Endodermal cell (in vitro differentiated cells): ENCODE measurements at places on chromosomes 4 and X.

DNA sequence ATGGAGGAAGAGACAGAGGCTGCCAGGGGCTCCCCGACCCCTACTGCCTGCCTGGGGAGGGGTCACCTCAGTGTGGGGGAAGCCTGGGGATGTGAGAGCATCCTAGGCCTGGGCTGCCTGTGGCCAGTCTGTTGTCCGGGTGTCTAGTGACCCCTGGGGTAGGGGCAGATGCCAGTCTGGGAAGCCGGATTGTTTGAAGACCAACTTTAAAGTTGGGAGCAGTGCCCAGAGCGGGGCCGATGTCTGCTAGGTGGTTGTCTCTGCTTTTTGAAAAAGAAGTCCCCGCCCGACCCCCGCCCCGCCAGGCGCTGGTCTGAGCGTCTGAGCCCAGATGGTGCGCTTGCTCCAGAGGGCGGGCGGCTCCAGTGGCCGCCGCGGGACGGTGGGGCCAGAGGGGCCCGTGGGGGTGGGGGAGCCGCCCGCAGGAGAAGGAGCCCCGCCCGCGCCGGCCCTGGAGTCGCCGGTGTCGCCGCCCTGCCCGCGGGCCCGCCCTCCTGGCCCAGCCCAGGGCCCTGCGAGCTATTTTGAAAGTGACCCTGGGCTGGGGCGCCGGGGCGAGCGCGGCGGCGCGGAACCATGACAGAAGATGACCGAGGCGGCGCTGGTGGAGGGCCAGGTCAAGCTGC, at the start of gene DOK7:
DOK7 (plus strand) TSS at position 517 of the 626 bp plus-strand sequence; CDS start at position 587, 70 bp downstream.
- peak; percentile 81 for DNase-seq
- H3K36me3 ChIP-seq, result no peaks in the 10 kb centered on the region
- peaks cover 33% of the 10 kb centered on the region for H3K27me3 ChIP-seq
- H3K4me3 ChIP-seq, result no peak within 1 kb of the TSS
- no peak within 1 kb of the TSS for H3K27ac ChIP-seq

- no peaks in the 10 kb centered on the region for H3K36me3 ChIP-seq
- peak; percentile 91 for DNase-seq
- H3K4me3 ChIP-seq, result no peak overlapping the region
- no peaks in the 10 kb centered on the region for H3K4me1 ChIP-seq
Measured at GRCh38 chr4:6688879-6689505, 4.7 kb upstream of the S100P start.

DNA sequence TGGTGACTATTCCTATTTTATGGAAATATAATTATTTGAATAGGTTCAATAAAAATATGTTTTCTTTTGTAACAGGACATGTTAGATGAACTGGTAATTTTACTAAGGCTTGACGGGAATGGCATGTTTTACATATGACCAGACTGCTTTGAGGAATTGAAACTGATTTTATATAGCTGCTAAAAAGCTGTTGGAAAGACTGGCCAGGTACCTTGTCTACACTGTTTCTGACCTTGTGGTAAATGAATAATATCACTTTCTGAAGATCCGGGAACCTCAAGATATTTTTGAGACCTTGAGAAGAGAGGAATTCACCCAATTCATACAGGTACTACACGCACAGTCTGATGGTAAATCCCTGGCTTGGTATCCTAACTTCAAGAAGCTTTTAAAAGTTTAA, 42.1 kb upstream of the USP46 start:
- no peak for DNase-seq
- H3K4me3 ChIP-seq, result no peak overlapping the region
- no peaks in the 10 kb centered on the region for H3K36me3 ChIP-seq
- no peaks in the 10 kb centered on the region for H3K4me1 ChIP-seq

DNA sequence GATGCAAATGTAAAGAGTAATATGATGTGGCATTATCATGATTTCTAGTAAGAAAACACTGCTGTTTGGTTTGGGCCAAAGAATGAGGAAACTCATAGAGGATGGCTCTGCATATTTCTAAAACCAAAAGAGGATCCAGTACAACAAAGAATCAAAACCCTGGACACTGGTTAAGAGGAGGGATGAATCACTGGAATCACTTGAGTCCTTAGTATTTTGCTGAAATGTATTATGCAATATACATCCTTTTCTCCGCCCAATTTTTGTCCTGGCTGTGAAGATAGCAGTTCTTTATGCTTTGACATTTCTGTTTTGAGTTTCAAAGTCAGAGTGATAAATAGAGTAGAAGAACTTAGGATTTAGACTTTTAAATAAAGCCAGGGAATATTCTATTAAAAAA, 345.9 kb downstream of the PACRGL start:
- H3K27me3 ChIP-seq, result no peaks in the 10 kb centered on the region
- no peaks in the 10 kb centered on the region for H3K36me3 ChIP-seq
- H3K4me1 ChIP-seq, result no peaks in the 10 kb centered on the region
- no peak for DNase-seq

DNA sequence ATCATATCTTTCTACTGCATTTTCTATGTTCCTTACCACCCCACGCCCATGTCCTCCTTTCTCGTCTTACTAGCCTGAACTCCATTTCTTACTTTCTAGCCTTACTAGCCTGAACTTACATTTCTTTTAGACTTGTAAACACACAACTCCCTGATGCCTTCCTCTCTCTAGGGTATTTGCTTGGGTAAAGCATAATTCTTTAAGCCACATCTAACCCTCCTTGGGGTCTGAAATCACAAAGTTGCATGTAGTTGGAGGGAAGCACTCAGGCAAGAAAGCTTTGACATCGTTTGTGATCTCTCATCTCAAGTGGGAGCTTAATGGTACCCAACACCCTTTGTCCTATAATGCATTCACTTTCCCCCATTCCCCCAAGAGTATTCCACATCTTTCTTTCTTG, 124.4 kb downstream of the SPOCK3 start:
- no peak for DNase-seq
- no peaks in the 10 kb centered on the region for H3K36me3 ChIP-seq
- no peak overlapping the region for H3K27ac ChIP-seq
- H3K27me3 ChIP-seq, result no peaks in the 10 kb centered on the region
- peaks cover 9% of the 10 kb centered on the region for H3K4me1 ChIP-seq
- no peak overlapping the region for H3K4me3 ChIP-seq

DNA sequence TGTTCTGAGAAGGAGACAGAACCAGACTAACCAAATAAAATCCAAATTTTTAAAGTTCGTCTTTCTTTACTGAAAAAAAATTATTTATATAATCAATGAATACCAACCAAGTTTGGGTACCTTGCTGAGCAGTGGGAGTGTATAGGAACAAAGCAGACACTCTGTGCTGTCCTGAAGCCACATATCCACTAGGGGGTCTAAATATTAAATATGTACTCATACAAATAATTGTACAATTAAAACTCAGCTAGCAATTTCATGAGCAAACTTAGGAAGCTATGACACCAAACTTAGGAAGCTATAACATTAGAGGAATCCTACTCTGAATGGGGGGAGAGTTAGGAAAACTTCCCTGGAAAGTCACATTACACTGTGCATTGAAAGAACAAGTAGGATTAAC, 582.0 kb upstream of the EPHA5 start:
- H3K27ac ChIP-seq, result no peak overlapping the region
- no peaks in the 10 kb centered on the region for H3K4me1 ChIP-seq
- H3K36me3 ChIP-seq, result no peaks in the 10 kb centered on the region
- DNase-seq, result no peak
- H3K4me3 ChIP-seq, result no peak overlapping the region
